Smooth muscle cell of the umbilical artery (primary cell): ENCODE measurements at places on chromosomes 5 and 9. TPM values are rescaled to one million over a fixed set of nuclear protein-coding genes. Genes with fewer than 3 reads are reported as not detected.

Gene HRH2
- not detected in 2 replicates for total RNA-seq

Gene GABRA1
- total RNA-seq, result 0.30 TPM in 1 of 2 replicates, not detected in the other

Gene SLC34A3
- under 0.01 TPM in 1 of 2 replicates, not detected in the other for total RNA-seq

Gene GLDC
- under 0.01 and 1.3 TPM in 2 replicates for total RNA-seq

Gene FAM53C
- 20.2 and 24.6 TPM in 2 replicates for total RNA-seq

Gene SLC30A5
- 70.1 and 87.3 TPM in 2 replicates for total RNA-seq

Gene PCDHB10
- total RNA-seq, result 0.42 and 0.59 TPM in 2 replicates

Gene IGIP
- 16.2 and 18.7 TPM in 2 replicates for total RNA-seq

Gene PCDHGA4
- total RNA-seq, result 5.8 and 6.5 TPM in 2 replicates

Gene HAVCR2
- total RNA-seq, result 0.09 TPM in 1 of 2 replicates, not detected in the other

Gene RXFP3
- 0.23 TPM in 1 of 2 replicates, not detected in the other for total RNA-seq

Gene NUTM2F
- not detected in 2 replicates for total RNA-seq

Gene C5orf58
- not detected in 2 replicates for total RNA-seq

Gene DDX46
- total RNA-seq, result 16.9 and 31.2 TPM in 2 replicates

Gene CLPTM1L
- 278 and 334 TPM in 2 replicates for total RNA-seq
